ENCODE measurements at places on chromosomes 11 and 22.

- DNase-seq = no peak
Observed at GRCh38 chr11:19828382-19829108, 115.9 kb downstream of the NAV2 start.

DNA sequence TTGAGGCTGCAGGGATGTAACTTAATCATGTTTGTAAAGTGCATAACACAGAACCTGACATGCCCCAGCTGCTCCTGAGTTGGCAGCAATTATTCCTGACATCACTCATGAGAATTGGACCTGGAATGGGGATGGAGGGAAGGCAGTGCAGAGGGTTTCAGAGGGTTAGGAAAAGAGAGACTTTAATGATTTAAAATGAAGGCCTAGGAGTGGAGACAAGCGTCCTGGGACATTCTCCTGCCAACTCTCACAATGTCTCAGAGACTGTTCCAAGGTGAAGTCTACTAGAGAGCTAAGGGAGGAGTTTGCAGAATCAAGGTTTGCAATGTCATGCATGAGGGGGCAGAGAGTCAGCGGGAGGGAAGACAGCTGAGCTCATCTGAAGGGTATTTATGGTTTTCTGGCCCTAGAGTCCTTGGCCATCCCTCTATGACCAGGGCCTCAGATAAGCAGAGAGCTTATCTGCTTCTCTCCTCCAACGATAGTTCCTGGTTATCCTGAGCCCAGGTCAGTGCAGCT lies 36.9 kb downstream of the GGTLC2 start:
- no peak for DNase-seq

DNA sequence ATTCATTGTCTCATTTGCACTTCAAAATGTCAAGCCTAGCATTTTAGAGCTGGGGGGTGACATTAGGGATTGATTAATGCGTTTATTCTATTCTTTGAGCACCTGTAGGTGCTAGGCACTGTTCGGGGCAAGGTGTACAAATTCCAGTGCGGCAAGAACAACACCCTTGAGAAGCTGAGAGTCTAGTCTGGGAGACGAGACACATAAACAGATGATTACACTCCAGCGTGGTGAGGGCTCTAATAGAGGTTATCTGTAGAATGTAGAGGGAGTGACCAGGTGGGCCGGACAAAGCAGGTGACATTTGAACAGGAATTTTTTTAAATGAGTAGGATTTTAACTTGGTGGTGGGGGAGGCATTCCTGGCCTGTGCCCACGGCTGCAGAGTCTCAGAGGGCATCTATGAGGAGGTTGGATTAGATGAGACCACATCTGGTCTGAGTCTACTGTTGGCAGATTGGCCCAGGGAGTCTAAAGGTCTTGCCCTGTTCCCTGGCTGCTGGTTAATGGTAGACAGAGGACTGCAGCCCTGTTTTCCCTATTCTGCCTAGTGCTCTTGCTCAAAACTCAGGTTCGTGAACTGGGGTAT lies 970 bp downstream of the CAT start:
- DNase-seq = no peak

DNA sequence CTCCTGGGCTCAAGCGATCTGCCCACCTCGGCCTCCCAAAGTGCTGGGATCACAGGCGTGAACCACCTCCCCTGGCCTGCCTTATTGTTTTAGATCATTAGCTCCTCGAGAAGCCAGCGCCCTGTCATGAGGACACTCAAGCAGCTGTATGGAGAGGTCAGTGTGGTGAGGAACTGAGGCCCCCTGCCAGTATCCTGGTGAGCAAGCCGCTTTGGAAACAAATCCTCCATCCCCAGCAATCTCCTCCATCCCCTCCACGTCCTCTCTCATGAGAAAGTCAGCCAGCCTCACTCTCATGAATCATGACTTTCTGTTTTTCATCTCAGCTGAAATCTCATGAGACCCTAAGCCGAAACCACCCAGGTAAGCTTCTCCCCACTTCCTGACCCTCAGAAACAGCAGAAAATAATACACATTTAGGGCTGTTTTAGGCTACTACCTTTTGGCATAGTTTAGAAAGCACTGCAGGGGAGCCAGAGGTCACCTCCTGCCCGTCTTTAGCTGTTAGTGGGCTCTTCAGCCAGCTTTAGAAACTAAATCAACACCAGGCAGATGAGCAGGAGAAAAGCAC lies 56.0 kb downstream of the CTTN start:
- DNase-seq = peak; percentile 35

DNA sequence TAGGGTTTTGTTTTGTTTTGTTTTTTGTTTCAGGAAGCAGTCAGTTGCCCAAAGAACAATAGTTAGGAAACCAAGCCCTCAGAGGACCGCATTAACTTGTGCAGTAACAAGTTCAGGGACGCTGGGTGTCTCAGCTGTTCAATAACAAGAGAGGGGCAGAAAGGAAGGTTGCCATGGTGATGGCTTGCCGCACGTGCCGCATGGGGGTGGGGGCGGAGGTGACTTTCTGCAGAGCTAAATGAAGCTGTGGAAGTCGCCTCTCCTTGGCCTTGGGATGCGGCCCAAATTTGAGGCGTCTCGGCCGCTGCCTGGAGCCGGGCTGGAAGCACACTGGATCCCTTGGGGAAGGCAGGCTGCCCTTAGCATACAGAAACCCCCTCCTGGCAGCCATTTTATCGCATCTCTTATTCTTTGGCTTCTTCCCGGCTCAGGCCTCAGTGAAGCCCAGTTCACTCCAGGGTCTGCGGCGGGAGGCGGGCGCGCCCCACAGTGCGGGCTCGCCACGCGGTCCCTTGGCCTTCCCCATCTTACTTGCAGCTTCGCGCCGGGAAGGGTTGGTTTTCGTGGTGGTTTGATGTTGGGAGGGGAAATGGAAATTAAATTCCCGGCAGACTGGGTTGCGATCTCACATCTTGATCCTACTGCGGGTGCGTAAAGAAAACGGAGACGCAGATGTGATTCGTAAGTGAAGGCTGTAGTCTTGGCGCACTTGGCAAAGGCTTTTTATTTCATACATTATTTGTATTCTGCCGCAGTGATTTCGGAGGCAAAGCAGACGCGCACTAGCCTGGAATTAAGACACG lies 94.3 kb downstream of the SLC17A6 start:
- DNase-seq = peak; percentile 69

DNA sequence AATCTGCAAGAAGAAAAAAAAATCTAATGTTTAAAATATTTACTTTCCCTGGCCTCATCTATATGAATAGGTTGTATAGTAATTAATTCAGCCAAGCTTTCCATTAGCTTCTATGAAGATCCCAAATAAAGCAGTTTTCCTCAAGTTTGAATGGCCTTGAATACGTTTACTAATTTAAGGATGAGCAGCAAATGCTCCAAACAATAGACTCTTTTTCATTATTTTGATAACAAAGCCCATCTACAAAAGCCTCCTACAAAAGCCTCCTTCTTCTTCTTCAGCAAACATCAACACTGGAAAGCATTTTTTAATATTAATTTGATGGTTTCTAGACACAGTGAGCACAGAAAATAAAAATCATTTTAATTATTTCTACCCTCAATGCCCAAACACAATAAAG lies 1130.3 kb upstream of the CNTN5 start:
- DNase-seq = no peak

- DNase-seq = no peak
Observed at GRCh38 chr11:75518771-75519653, 6.7 kb downstream of the GDPD5 start.

DNA sequence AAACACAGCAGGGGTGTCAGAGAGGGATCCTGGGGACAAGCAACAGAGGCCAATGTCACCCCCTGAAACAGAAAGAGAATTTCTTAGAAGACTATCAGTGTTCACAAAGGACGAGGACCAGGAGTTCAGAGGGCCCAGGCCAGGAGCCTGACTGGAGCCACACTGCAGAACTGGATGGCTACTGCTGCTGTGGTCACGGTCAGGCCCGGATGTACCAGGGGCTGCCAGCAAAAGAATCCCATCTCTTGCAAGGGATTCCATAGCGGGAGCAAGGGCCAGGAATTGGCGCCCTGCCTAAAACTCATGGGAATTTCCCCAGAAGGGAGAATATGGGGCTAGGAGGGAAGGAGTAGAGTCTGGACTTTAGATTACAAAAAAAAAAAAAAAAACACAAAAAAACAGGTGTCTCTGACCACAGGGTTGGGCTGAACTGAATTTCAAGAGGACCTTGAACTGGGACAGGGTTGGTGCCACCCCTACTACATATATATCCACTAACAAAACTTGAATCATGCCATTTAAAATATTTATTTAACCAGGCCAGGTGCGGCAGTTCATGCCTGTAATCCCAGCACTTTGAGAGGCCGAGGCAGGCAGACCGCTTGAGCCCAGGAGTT lies 15.7 kb upstream of the KCTD14 start:
- DNase-seq = no peak

- DNase-seq = no peak
Observed at GRCh38 chr11:66071381-66071801, 1.3 kb downstream of the PACS1 start.

GRCh38 chr11:104061853-104062521 lies 25.5 kb downstream of the DDI1 start:
- DNase-seq = no peak

Measured in spleen (tissue), 13 donors.